ENCODE measurements at places on chromosomes 2 and 18.

- DNase-seq, result no peak
Measured at GRCh38 chr2:132941296-132942020, 271.5 kb upstream of the LYPD1 start.

GRCh38 chr2:140596447-140596846 is 1534.4 kb downstream of the LRP1B start:
- no peak for DNase-seq

DNA sequence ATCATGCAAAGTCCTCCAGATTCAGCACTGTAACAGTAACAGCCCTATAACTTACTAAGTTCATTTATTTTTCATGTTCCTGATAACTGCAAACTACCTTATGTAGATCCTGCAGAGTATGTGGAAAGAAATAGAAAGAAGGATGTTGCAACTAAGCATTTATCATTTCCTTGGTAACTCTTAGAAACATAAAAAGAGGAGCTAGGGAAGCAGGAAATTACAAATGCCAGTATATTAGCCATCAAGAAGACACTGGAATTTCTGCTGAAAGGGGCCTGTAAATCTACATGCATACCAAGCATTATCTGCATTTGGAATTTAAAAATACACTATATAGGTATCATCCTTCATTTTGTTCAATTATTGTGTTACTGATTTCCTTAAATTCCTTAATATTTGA is 66.8 kb downstream of the PDE11A start:
- no peak for DNase-seq

- no peak for DNase-seq
Measured at GRCh38 chr2:167582619-167583018, 664.8 kb downstream of the STK39 start.

- DNase-seq, result no peak
Measured at GRCh38 chr2:160402997-160403979, 90.3 kb downstream of the RBMS1 start.

GRCh38 chr2:109321570-109321969 is 192.6 kb downstream of the SH3RF3 start:
- no peak for DNase-seq

- no peak for DNase-seq
Measured at GRCh38 chr18:79926715-79927606, 24.5 kb downstream of the SLC66A2 start.
